ENCODE measurements at places on chromosomes 16 and 17. TPM values are rescaled to one million over a fixed set of nuclear protein-coding genes. Genes with fewer than 3 reads are reported as not detected.

The SLC12A3 gene
- total RNA-seq = 0.11 TPM

The ZKSCAN2 gene
- total RNA-seq = 2.8 TPM

The ZG16B gene
- total RNA-seq = not detected

DNA sequence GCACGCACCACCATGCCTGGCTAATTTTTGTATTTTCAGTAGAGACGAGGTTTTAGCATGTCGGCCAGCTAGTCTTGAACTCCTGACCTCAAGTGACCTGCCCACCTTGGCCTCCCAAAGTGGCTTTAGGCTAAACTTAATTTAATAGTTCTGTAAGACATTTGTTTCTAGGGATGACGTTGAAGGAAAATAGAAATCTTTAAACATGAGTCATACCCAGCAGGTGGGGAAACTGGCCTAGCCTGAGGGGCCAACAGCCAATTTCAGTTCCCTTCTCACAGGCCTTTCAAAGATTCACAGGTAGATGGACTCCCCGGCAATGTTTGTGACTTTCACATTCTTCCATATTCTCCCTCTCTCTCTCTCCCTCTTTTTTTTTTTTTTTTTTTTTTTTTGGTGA is 18.1 kb upstream of the ITPRIPL2 start:
- no peak for DNase-seq

GRCh38 chr17:44417553-44417952 is 28.1 kb upstream of the ITGA2B start:
- DNase-seq = peak; percentile 39

The KRTAP16-1 gene
- total RNA-seq = not detected

The ALOX15B gene
- total RNA-seq = 0.17 TPM

DNA sequence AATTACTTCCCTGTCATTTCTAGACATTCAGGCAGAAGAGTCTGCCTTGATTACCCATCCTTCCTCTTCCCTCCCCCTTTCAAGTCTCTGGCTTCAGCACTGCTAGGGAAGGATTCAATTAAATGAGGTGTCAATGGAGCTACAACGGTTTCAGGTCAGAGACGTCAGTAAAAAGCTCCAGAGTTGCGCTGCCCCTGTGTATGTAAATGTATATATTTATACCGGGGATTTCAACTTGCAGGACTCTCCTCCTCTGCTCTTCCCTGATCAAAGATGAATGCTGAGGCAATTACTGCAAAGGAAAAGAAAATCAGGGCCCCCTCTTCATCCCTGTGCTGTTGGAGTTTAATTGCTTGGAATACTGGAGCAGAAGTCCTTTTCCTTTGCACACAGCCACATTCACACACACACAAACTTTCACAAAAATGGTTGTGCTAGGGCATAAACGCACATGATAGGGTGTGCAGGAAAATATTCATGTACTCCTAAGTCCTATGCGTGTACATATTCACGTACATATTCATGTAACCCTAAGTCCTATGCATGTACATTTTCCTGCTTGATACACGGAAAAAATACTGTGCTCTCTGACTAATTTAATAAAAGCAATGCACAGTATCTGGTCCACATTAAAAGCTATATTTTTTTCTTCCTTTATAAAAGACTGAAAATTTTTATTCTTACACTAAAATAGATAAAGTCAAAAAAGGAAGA is 129.7 kb upstream of the PMFBP1 start:
- DNase-seq = no peak

Data from LHCN-M2 (cell line).